ENCODE measurements at places on chromosomes 1 and 21.

GRCh38 chr1:201282216-201282615 lies 1.1 kb upstream of the PKP1 start:
- no peak for DNase-seq

DNA sequence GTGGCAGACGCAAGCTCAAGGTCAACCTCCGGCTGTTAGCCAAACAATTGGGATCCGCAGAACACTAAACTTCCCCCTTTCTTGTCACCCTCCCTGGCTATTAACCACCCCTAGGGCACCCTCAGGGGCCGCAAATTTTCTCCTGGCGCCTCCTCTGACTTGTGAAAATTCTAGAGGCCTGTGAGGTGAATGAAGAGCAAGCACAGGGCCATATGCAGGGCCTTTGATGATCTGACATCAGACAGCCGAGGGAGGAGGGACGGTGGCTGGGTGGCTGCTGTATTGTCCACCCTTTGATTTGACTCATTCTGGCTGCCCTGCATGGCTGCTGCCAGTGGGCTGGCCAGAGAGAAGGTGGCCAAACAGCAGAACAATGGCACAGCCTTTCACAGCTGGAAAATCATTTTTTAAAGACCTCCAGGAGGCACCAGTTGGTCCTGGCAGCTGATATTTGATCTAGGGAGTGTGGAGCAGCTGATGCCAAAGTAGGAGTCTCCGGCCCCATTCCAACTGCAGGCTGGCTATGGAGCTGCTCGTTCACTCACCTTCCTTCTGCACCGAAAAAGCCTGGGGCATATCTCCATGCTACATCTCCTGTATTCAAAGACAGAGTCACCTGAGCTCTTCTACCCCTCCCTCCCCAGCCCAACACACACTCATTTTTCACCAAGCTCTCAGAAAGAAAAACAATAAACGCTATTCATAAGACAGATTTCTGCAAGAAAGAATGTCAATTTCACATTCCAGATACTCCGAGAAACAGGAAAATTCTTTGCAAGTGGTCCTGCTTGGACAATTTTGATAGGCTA lies 44.9 kb upstream of the BARHL2 start:
- DNase-seq: peak; percentile 77

DNA sequence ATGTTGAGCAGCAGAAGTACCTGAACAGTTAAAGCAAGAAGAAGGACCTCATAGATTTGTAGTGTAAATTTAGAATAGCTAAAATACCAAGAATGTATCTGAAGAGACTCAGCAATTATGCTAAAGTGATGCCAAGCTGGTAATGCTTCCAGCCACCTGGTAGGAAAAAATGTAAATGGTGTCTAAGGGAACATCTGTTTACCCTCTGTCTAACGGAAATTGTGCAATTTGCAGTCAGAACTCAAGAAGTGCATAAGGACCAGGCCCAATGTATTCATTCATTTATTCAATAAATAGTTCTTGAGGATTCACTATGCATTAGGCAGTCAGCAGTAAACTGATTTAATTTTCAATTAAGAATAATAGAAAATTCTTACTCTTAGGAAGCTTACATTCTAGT lies 116.0 kb upstream of the ADGRL4 start:
- DNase-seq: no peak

- peak; percentile 28 for DNase-seq
Measured at GRCh38 chr1:202843081-202843480, 32.3 kb downstream of the PCAT6 start.

DNA sequence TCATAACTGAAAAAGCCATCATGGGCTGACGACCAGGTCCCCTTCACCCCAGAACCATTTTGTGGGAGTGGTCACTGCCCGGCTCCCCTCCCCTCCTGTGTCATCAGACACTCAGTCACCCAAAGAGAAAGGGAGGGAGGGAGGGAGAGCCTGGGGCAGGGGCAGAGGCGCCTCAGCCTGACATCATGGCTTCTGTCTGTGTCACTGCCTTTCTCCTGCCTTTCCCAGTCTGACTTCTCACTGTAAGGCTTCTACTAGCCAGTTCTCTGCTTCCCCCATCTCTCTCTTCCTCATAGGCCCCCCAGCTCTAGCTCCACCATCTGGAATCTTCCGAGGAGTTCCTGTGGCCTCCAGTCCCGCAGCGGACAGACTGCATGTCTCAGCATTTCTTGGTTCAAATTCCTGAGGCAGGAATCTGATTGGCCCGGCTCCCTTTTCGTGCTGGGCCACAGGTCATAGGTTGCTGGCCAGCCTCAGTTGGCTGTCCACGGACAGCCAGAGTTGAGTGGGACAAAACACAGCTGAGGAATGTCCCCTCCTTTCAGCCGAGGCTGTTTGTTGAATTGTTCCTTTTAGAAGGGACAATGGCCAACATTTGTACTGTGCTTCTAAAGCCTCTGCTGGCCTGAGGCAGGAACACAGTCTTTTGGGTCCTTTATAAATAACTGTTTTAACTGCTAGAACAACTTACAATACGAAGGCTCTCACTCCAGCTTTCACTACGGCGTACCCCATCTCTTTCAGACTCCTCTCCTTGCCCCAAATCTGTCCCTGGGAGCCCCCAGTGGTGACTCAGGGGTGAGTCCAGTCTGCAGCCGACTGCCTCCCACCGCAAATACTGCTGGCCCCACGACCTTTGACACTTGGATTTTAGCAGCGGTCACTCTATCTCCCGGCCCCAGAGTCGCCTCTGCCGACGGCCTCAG lies 18.7 kb upstream of the KANK4 start:
- DNase-seq: no peak

DNA sequence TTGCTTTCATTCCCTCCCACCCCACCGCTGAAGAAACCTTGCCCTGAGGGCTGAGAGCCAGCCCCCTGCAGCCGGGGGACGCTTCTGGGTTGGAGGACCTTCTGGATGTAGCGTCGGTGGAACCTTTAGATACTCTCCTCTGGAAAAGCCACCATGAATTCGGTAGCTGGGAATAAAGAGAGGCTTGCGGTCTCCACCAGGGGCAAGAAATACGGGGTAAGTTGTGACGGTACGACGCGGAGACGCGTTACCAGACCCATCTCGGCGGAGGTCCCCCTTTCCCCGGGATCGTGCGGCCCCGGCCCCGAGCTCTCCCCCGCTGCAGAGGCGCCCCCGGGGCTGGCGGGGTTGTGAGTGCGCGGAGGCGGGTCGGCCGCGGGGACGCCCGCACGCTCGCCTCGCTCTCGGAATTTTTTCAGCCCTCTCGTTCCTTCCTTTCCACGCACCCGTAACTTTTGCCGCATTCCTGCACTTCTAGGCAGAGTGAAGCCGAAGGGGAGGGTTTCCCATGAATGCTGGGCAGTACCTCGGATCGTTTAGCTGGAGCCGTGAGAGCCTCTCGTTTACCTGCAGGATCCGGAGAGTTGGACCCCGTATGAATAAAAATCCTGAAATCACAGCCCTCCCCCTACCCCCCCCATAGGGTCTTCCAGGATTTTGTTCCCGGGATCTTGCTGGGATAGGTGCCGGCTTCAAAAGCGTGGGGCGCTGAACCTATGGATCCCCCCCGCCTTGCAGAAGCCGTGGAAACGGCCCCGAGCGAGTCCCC lies 671 bp downstream of the KIF26B start:
- no peak for DNase-seq

DNA sequence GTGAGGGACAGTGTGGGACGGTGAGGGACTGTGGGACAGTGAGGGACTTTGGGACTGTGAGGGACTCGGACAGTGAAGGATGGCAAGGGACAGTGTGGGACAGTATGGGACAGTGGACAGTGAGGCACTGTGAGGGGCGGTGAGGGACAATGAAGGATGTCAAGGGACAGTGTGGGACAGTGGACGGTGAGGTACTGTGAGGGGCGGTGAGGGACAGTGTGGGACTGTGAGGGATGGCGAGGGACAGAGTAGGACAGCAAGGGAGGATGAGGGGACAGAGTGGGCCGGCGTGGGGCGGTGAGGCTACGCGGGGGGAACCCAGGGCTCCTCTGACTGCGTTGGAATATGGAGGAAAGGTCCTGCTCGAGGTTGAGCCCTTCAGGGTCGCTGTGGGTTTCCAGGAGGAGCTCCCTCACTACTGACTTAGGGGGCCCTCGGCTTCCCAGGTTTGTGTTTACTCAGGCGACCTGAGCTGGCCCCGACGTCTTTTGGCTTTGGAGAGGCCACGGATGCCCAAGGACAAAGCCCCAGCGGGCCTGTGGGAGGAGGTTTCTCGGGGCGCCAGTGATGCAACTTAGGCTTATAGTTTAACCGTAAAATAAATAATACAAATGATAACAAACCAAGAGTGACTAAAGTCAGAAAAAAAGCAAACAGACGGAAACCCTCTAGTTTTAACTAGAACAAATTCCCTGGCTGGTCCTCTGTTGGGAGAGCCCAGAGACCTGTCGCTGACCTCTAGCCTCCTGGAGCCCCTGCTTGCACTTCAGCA lies 1.1 kb upstream of the ERRFI1 start:
- no peak for DNase-seq

GRCh38 chr1:6688001-6688400 lies 13.6 kb downstream of the DNAJC11 start:
- DNase-seq: no peak

- no peak for DNase-seq
Measured at GRCh38 chr21:32406405-32406804, 6.1 kb upstream of the EVA1C start.

DNA sequence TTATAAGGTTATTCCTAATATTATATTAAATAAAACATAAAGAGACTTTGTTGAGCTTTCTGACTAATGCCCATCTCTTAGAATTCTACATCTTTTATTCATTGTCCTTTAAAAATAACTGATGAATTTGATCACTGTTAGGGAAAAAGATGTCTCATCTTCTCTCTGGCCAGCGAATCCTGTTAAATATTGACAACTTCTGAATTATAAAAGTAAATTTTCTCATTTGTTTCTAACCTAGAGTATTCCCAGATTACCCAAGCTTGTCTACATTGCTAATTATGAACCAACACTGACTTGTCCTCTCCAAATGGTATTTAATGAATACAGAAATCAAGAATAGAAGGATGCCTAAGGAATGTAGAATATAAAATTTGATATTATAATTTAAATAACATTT lies 24.8 kb upstream of the KCTD3 start:
- no peak for DNase-seq

All from tongue (tissue), 3 donors.